ENCODE measurements at places on chromosomes 2 and 18.

- peak; percentile 87 for DNase-seq
Measured at GRCh38 chr2:158953454-158953853, 15.0 kb upstream of the TANC1 start.

- no peak for DNase-seq
Measured at GRCh38 chr18:66395671-66396218, 208.1 kb downstream of the CDH19 start.

DNA sequence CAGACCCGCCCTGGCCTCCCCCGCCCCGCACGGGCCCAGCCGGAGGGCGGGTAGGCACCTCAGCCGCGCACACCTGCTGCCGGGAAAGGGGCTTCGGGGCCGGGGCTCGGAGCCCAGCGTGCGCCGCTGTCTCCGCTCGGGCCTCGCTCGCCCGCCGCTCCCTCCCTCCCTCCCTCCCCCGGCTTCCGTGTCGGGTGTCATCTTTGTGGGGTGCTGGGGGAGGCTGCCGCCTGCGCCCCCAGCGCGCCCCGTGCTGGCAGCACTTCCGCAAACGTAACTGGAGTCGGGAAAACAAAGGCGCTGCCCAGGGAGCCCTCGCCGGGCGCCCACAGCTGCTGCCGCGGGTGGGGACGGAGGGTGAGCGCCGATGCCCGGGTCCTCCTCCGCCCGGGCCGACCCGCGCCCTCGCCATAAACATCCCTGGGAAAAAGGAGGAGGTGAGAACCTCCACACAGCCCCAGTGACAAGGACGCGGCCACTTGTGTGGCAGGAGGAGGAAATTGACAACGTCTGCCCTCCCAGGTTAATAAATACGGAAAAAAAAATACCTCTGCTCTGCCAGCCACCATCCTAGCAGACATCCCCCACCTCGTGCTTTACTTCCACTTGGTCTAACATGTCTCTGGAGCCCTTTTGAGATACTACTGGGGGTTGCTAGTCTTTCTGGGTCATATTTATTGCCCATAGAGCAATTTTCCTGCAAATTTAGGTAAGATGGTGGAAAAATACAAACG is 550 bp downstream of the MFSD6 start:
- peak; percentile 12 for DNase-seq

DNA sequence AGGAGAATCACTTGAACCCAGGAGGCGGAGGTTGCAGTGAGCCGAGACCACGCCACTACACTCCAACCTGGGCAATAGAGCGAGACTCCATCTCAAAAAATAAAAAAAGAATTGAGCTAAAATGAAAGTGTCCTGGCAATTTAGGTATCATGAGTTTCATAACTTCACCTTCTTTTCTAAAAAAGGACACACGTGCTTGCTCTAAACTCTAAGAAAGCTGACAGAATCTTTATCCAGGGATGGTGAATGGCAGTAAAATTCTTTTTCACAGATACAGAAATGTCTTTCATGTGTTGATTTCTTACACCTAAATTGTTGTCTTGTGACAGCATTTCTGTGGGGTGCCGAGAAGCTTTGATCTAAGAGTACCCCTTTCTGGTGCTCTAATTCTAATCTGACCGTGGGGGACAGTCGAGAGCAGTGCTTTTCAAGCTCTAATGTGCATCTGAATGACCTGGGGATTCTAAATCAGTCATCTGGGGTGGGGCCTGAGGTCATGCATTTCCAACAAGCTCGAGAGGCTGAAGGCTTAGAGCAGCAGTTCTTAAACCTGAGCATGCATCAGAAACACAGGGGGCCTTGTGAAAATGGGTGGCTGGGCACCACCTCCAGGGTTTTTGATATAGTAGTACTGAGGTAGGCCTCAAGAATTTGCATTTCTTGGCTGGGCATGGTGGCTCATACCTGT is 42.1 kb upstream of the REL start:
- DNase-seq, result no peak

- DNase-seq, result no peak
Measured at GRCh38 chr2:156476021-156476849, 40.1 kb downstream of the GPD2 start.
